ENCODE measurements at places on chromosomes 2 and 18.
A peak's percentile ranks its signal among the peaks of the same experiment; 100 is the strongest.

DNA sequence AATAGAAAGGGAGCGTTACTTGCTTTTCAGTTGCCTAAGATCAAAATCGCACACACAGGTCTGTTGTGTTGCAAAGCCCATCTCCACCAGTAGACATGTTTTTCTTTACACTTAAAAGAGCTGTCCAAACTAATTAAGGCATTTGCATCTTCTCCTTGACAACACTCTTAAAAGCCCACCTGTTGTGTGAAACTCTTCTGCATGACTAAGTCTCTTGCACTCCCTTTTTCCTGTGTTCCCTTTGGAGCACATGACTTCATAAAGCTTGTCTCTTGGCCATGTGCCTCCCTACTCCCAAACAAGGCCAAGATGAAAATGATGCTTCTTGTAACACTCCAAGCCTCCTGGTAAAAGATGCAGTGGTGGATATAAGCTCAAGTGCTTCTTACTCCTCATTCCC is 26.1 kb downstream of the PID1 start:
- no peak for DNase-seq

GRCh38 chr18:22463076-22463475 is 45.4 kb upstream of the CTAGE1 start:
- no peak for DNase-seq

DNA sequence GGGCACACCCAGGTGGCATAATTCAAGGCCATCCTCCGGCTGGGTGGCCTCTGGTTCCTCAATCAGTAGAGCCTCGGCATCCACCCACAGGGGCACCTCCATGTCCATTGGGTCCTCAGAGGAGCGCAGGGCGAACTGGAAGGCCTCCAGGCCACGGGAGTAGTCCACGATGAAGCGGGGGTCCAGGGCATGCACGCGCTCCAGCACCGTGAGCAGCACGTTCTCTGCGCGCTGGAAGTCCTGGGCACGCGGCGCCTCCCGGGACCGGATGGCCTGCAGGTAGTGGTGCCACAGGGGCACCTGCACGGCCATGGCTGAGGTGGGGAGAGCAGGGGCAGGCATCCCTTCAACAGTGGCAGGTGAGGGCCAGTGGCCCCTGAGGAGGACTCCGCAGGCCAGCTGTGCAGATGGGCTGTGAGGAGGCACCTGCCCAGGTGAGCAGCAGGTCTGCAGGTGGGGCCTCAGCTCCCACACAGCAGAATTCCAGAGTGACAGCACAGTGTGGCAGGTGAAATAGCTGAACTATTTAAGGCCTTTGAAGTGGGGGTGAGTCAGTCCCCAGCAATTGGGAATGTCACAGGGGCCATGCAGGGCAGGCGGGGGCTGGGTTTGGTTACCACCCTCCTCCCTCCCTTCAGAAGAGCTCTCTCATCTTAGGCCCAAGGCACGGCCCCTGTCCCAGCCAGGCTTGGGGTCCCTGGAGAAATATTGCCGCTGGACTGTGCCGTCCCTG is at the start of gene MAB21L4:
TSS of gene MAB21L4 (minus strand) at position 501 of the 733 bp plus-strand sequence. CDS start at position 342, 159 bp downstream.
- no peak for DNase-seq

- no peak for DNase-seq
These were observed 2.0 kb downstream of the ABHD3 start for GRCh38 chr18:21702602-21703001.

DNA sequence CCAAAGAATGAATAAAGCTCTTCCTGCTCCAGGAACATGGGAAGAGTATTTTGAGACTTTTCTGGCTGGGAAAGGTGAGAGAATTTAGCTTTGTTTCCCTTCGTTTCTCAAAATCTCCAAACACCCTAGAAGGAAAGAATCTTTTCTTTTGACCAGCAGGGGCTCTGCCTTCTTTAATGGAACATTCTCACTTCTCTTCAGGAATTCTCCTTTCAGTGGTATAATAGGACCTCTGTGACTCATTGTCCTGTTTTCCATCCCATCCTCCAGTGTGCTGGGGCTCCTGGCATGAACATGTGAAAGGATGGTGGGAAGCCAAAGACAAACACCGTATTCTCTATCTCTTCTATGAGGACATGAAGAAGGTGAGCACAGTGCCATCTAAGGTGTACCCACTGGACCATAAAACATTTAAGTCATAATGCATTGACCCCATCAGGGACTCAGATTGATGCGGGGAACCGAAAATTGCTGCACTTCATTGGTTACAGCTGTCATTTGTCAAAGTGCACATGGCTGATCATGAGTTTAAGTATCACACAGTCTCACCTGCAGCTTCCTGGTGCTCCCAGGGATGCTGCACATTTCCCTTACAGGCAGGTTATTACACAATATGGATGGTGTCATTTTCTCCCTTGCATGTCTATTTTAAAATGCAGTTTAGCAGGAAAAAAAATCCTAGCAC is 5.5 kb downstream of the SULT1C4 start:
- no peak for DNase-seq

DNA sequence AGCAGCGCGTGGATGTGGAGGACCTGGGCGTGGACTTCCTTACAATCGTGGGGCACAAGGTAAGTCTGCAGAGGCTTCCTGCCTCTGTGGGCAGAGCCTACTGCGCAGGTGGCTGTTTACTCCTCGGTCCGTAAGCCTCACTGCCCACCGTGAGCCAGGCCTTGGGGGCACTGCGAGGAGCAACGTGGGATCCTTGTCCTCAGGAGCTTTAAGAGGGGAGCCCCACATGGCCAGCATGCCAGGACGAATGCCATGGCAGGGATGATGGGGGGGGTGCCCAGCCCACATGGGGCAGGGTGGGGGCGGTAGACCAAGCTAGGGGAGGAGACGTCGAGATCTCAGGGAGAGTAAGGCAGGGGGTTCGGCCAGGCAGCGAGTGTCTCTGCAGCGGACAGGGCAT is 18.0 kb upstream of the ESPNL start:
- DNase-seq = no peak

DNA sequence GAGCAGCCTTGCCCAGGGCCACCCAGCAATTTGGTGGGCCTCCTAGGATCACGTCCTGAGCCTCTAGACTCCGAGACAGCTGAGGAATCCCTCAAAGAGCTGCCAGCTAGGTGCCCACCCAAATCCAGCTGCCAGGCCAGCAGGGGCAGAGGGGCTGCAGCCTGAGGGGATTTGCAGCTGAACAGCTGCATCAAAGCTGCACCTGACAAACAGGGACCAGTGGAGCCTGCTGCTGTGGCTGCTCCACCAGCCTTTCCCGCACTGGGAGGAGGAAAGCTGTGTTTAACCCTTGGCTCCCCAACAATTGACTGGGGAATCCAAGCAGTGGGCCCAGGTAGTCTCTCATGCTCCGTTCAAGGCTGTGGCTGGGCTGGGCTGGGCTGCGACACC is 8.2 kb downstream of the ADRA2B start:
- DNase-seq = no peak

- no peak for DNase-seq
These were observed 144.9 kb downstream of the SCG2 start for GRCh38 chr2:223457301-223457700.

- no peak for DNase-seq
These were observed 78.1 kb upstream of the TTC39C start for GRCh38 chr18:23936381-23936958.

DNA sequence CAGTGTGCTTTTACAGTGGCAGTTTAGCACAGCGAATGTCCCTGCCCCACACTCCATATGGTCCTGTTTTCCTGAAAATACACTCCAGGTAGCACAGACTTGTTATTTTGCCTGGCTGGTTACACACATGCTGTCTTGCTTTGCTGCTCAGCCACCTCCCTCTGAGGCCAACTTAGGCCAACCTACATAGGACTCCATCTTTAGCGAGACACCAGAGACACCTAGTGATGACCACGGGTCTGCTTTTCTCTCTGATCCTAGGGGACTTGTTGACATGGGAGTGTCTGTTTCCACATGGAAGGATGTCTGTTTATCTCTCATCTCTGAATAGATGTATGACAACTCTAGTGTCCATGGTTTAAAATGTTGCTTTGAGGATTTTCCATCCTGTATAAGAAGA is 43.3 kb downstream of the PLEKHB2 start:
- DNase-seq = no peak

DNA sequence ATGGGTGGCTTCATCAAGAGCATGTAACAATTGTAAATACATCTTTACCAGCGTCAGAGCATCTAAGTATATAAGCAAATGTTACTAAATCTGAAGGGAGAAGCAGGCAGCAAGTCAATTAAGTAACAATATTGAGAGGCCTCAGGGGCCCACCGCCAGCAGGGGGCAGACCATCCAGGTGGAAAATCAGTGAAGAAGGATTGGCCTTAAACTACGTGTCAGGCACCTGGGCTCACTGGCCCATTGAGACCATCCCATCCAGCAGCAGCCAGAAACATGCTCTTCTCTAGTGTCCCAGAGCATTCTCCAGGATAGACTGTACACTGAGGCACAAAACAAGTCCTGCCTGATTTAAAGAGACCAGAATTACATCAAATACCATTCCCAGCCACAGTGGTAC is 96.2 kb upstream of the SNTG2 start:
- DNase-seq = no peak

DNA sequence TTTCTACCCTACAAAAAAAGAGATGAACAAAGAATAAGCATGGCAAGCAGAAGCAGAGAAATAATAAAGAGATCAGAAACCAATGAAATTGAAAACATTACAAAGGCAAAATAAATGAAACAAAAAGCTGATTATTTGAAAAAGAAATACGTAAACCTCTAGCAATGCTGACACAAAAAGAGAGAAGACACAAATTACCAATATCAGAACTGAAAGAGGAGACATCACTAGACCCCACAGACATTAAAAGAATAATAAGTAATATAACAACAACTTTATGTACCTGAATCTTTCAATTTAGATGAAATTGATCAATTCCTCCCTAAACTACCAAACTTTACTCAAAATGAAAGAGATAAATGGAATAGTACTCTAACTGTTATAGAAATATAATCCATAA is 75.9 kb downstream of the TMEM163 start:
- DNase-seq = no peak

GRCh38 chr2:85585781-85586105 is 1.5 kb downstream of the VAMP5 start:
- no peak for DNase-seq

DNA sequence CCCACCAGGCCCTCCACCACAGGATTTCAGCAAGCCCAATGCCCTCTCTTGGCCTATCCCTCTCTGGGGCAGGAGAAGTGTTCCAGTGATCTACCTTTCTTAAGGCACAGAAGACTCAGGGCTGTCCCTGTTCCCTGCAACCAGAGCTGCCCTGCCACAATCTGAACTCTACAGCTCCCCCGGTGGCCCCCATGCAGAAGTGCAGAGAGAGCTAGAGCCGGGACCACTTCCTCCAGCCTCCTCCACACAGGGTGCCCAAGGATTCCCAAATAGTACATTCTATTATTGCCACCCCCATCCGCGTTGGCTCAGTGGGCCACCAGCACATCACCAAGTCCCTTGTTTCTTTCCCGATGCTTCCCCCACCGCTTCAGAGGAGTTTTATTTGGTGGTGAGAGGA is 114.8 kb upstream of the PTPRM start:
- DNase-seq = peak; percentile 3

DNA sequence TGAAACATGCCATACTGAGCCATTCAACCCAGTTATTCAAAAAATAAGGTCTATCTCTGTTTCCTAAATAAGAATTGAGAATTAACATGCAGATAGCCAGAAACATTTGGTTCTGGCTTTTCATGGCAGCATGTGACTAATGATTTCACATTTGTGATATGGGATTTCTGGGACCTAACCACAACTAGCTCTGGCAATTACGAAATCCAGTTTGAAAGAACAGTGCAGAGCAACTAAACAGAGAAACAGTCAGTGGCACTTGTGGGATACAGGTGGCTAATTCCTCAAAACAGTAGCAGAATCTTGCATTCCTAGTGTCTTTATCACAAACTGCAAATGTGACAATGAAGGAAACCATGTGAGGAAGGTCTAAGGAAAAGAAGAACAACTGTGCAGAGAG is 637.8 kb upstream of the CHAC2 start:
- DNase-seq = peak; percentile 59

GRCh38 chr2:15726321-15727057 is 134.8 kb downstream of the DDX1 start:
- no peak for DNase-seq

DNA sequence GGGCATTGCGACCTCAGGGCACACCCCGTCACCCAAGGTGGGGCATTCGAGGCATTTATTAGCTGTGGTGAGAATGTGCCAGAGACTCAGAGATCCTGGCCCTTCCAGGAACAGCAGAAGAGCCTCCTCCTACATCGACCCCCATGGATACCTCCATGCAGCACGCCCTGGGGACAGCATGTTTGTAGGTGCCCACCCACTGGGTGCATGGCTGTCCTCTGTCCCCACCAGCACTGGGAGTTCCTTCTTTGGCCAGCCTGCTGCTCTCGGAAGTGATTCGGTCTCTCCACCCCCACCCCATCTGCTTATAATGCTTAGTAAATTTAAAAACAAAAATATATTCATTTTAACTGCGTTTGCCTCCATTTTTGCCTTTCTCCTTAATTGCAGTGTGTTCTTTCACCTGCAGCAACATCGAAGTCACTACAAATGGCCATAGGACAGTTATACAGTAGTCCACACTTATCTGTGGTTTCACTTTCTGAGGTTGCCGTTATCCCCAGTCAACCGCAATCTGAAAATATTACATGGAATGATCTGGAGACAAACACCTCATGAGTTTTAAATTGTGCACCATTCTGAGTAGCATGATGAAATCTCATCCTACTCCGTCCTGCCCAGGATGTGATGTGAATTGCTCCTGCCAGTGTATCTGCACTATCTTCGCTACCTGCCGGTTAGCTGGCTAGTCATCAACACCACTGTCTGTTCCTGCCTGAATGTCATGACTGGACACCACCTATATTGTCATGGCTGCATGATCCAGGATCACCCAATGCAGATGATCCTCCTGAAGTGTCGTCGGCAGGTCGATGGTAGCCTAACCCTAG is 29.6 kb upstream of the ZCCHC2 start:
- no peak for DNase-seq

- DNase-seq = no peak
These were observed 47.9 kb downstream of the BOLA3 start for GRCh38 chr2:74099835-74100234.

DNA sequence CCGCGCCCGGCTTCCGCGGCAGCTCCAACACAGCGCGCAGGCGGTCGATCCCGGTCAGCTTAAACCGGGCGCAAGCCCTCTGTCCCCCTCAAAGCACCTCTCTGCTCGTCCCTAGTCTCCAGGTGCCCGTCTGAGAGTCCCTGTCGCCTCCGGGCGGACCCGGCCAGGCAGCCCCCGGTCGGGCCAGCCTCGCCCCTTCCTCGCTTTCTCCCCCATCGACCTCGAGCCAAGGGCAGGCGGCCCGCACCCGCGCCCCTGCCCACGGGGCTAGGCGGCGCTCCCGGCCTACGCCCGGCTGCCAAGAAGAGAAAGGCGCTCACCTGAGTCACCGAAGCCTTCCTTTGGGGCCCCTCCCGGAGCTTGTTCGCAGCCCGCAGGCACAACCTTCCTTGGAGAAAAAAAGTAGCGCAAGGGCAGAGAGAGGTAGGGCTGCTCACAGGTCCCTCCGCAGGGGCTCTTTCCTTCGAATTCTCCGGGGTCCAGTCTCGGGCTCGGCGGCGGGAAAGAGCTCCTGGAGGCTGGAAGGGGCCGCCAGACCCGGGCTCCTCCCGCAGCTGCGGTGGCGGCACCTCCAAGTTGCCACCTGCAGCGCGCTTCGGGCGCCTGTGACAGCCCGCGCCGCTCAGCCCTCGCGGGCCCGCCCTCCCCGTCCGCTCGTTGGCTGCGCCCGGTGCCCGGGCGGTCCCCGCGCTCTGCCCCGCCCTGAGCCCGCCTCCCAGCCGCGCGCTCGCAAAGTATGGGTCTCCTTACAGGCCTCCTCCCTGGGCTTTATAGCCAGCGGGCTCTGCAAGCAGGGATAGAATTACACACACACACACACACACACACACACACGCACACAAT is 86.5 kb upstream of the EPB41L3 start:
- no peak for DNase-seq
